ENCODE measurements at places on chromosomes 3 and 15.

DNA sequence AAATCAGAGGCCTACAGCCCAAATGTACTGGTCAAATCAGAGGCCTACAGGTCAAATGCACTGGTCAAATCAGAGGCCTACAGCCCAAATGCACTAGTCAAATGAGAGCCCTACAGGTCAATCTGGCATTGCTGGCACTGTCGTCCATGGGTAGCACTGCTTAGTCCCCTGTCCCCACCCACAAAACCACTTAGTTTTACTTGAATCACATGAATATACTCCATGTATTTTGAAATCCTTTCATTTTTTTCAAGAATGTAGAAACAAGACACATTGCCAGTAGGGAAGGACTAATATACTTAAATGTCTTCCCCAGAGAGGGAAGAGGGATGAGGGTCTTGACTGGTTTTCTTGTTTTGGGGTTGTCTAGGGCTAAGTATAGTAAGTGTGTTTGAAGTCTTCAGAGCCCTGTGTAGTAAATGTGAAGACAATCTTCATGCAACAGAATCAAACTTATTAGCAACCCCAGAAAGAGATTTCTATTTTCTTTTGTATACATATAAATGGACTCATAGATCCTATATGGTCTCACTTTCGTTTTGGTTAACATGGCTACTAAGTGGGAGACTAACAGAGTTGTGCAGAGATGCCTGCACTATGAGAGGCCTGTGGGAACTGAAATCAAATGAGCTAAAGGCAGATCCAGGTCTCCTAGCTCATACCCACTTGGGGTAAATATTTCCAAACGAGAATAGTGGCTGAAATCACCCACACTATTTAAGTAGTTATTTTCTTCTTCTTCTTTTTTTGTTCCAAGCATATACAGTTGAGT, 38.3 kb upstream of the DCUN1D1 start:
- DNase-seq = no peak

- DNase-seq = no peak
Observed at GRCh38 chr15:29675791-29676301, 146.4 kb downstream of the TJP1 start.

DNA sequence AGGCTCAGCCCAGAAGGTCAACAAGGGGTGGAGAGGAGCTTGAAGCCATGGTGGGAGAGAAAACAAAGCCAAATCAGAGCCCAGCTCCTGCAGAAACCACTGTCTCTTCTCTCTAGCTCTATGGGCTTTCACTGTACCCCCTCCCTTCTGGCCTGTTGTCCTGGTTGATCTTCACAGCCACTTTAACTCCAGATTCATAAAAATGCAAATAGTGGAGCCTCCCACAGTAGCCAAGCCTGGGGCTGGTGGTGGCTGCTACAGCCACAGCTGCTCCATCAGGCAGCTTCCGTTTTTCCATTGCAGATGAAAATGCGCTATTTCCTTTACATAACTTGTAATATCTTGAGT, 20.7 kb upstream of the CAV3 start:
- DNase-seq = no peak

GRCh38 chr15:96948981-96949380, 618.5 kb downstream of the NR2F2 start:
- DNase-seq = no peak

DNA sequence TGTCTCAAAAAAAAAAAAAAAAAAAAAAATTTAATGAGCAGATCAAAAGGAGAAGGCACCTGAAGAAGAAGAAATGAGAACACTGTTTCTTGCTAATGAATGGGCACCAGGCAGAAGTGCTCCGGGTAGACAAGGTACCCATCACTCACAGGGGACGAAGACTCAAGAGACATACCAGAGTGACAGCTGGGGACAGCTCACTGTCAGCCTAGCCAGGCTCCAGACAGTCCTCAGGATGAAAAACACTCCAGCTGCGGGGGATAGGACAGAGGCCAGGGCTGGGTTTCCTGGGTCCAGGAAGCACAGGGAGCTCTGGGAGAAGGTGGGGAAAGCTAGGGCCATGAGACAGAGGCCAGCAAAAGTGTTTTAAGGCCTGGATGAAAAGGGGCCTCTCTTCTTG, 48.5 kb upstream of the PARL start:
- no peak for DNase-seq

GRCh38 chr3:195897081-195897852, 11.1 kb downstream of the TNK2 start:
- no peak for DNase-seq

- DNase-seq = no peak
Observed at GRCh38 chr3:195194559-195195206, 76.3 kb downstream of the XXYLT1 start.

DNA sequence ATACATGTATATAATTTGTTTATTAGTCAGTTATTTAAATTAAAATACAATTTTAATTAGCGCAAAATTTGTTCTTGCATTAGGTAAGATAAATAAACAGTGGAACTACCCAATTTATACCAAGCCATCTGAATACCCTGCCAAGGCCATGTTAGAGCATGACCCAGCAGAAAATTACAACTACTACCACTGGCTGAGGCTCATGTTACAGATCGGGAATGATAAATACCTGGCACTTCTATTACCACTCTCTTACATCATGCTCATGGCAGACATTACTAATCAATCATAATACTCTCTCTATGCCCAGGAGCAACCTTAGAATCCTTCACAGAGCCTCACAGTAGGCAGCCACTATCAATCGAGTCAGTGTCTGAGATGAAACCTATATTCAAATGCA, 21.2 kb upstream of the LMOD3 start:
- DNase-seq = no peak

DNA sequence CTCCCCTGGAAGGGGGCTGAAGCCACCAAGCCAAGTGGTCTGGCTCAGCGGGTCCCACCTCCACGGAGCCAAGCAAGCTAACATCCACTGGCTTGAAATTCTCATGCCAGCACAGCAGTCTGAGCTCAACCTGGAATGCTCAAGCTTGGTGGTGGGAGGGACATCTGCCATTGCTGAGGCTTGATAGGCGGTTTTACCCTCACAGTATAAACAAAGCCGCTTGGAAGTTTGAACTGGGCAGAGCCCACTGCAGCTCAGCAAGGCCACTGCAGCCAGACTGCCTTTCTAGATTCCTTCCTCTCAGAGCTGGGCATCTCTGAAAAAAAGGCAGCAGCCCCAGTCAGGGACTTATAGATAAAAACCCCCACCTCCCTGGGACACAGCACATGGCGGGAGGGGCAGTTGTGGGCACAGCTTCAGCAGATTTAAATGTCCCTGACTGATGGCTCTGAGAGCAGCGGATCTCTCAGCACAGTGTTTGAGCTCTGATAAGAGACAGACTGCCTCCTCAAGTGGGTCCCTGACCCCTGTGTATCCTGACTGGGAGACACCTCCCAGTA, 23.2 kb upstream of the IGSF10 start:
- DNase-seq = no peak

GRCh38 chr3:49725906-49726681, 2.3 kb upstream of the GMPPB start:
- DNase-seq = no peak

DNA sequence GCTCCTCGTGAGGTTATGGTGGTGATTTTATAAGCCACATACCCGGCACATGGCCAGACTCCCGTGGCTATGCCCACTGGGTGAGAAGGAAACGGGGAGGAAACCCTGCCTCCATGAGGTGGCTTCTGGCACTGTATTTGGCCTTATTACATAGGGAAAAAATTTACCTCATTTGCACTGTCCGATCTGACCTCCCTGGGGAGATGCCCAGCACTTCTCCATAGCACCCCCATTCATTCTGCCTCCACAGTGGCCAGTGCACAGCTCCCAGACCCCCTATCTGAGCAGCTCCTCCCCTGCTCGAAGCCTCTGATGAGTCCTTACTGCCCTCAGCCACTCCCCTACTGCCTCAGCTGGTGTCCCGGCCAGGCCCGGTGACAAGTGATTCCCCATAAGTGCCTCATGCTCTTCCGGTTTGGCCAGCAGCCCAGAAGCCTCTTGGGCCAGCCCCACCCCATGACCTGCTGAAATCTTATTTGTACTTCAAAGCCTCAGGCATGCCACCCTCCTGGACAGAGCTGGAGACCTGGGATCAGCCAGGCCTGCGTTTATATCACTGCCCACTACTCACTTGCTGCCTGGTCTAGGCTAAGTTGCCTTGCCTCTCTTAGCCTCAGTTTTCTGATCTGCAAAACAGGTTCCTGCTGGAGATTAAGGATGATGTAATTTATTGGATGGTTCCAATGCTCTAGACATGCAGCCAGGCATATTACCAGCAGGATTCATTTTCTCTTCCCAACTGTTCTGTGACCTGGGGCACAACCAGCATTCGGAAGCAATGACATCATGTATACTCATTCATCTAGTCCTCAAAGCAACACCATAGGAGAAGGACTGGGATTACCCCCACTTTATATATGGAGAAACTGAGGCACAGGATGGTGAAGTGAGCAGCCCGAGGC, 30.6 kb upstream of the SLC6A6 start:
- DNase-seq = no peak

DNA sequence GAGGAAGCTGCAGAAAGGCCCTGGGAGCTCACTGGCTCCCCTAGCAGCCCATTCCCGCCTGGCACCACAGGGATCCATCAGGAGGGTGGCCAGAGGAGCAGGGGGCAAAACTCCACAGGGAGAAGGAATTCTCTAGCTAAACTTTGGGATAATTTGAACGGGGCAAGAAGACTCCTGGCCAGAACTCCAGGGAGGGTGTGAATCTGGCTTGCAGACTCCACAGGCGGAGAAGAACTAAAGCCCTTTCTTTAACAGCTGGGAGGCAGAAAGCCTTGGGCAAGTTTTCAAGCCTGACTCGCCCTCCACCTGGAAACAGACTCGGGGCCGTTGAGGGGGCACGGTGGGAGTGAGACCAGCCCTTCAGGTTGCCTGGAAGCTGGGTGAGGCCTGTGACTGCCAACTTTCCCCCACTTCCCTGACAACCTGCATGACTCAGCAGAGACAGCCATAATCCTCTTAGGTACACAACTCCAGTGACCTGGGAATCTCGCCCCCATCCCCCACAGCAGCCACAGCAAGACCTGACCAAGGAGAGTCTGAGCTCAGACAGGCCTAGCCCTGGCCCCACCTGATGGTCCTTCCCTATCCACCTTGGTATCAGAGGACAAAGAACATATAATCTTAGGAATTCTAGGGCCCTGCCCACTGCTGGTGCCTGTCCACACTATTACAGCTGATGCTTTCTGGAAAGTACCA, 28.6 kb downstream of the SLC27A2 start:
- DNase-seq = no peak

DNA sequence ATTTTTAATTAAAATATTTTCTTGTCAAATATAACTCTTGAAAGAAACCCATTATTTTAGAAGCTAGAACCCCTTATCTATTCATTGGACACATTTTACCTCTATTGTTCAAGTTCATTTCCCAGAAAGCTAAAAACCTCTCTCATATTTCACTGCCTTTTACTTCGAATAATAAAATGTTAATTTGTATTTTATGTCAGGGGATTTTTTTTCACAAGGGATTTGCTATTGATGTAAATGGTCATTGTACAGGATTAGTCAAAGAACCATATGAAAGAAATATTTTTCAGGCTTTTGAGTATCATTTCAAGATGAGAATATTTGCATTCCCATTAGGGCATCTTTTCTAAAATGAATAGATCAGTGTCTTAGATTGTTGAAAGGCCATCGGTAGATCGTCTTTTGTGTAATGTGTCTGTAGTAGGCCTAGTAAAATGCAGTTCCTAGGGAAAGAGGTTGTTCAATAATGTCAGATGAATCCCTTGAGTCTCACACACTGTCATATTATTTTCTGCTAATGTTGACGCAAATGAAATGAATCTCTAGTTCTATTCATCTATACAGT, 114.5 kb downstream of the ROBO1 start:
- no peak for DNase-seq

All from stimulated activated CD8-positive, alpha-beta memory T cell treated with anti-CD3 and anti-CD28 coated beads, Interleukin-7, amount 100 ng/mL, for 24 hours (primary cell).